ENCODE measurements at places on chromosomes 12 and 14.

DNA sequence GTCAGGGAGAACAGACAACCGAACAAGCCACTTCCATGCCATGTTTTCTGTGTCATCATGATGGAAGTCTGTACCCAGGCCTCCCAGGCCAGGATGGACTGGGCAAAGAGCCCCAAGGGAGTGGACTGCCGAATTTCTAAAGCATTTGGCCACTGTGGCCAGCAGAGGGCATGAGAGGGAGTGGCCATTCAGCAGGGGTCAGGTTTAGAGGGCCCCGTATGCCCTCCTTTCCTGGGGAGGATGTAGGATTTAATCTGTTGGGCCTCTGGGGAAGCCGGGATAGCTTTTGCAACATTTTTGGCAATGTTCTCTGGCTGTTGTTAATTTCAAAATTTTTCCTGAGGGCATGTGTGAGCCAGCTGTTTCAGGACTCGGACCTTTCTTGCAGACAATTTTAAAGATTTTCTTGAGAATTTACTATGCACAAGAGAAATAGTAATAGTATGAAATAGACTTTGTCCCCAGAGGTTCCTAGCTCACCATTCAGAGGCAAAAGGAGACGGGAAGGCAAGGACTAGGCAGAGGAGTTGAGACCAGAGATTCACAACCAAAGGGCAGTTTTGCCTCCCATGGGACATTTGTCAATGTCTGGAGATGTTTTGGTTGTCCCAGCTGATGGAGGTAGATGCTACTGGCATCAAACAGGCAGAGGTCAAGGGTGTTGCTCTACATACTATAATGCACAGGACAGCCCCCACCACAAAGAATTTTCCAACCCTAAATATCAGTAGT lies 18.0 kb downstream of the ACACB start:
- DNase-seq = no peak

GRCh38 chr12:39173726-39174125 lies 268.3 kb upstream of the CPNE8 start:
- DNase-seq = no peak

DNA sequence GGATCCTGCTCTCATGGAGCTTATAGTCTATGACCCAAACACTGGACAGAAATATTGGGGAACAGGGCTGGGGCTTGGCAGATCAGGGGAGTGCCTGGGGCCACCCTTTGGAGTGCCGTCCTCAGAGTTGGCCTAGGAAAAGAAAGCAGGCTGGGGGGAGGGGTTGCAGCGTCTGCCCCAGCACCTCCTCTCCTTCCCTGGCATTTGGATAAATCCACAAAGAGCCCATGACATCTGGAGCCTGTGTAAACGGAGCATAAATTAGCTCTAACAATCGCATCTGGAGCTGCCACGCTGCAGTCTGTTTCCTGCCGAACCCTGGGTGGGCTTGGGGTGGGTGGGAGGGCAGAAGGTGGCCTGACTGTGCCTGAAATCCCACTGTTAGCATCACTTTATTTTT lies 63.8 kb downstream of the MVK start:
- no peak for DNase-seq

DNA sequence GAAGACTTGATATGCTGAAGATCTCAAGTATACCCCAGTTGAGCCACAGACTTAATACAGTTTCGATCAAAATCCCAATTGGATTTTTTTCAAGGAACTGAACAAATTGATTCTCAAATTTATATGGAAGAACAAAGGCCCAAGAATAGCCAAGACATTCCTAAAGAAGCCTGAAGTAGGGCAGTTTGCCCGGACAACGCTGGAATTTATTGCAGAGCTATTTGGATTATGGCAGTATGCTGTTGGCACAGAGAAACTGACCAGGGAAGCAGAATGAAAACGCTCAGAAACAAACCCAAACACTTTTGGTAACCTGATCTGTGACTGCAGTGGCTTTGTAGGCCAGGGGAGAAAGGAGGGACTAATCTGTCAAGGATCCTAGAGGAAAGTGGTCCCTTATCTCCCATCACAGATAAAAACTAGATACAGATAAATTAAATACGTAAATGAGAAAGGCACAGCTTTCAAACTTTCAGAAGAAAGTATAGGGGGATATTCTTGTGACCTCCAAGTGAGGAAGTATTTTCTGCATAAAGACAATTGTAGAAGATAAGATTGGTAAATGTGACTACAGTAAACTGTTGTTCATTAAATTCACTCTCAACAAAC lies 35.9 kb upstream of the GSC start:
- DNase-seq = no peak

GRCh38 chr14:53062856-53063255 lies 90.3 kb downstream of the DDHD1 start:
- no peak for DNase-seq

DNA sequence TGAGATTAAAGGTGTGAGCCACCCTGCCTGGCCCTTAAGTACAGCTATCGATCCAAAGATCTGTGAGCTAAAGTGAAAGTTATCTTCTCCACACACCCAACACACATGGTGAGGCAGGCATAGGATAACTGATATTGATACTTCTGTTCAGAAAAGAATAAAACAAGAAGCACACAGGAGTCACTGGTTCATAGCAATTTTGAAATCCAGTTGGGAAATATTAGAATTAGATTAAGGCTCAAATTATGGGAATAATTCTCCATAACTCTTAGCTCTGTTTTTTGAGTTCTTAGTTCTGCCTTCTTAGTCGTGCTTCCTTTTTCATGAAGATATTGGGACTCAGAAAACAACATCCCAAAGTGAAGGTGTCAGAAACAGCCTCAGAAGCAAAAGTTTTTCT lies 186.0 kb upstream of the PLXNC1 start:
- DNase-seq = no peak

DNA sequence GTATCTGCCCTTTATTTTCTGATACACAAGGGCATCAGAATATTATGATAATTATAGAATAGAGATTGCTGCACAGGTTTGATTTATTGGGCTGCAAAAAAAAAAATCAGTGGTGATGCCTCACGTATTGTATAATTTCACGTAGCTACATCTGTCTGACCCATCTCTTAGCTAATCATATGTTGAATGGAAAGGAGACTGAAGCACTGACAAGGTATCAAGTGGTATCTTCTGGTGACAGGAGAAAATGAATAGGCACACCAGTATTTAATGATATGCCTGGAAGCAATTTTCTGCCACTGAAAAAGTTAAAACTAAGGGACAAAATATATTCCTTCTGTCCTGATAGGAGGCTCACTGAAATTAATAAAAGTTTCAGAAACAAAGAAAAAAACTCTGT lies 837.2 kb upstream of the FBXO33 start:
- no peak for DNase-seq

DNA sequence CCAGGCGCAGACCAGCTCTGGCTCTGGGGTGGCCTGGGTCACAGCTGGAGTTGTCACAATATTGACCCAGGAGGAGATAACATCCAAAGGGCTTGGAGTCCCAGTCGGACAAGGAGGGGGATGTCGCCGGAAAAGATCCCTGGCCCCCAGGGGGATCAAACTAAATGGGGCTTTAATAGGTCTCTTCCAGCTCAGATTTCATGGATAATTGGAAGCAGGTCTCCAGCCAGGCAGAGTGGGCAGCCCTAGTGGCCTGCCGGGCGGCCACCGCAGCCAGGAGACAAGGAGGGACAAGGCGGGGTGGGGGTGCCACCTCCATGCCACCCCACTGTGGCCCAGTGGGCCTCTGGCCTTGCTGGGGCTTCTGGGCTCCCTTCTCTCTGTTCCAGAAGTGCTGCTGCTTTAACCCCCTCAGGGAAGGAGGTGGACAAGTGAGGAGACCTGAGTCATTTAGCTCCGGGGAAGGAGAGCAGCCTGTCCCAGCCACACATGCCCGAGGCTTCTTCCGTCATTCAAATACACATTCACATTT lies 23.1 kb upstream of the PGF start:
- DNase-seq = no peak

DNA sequence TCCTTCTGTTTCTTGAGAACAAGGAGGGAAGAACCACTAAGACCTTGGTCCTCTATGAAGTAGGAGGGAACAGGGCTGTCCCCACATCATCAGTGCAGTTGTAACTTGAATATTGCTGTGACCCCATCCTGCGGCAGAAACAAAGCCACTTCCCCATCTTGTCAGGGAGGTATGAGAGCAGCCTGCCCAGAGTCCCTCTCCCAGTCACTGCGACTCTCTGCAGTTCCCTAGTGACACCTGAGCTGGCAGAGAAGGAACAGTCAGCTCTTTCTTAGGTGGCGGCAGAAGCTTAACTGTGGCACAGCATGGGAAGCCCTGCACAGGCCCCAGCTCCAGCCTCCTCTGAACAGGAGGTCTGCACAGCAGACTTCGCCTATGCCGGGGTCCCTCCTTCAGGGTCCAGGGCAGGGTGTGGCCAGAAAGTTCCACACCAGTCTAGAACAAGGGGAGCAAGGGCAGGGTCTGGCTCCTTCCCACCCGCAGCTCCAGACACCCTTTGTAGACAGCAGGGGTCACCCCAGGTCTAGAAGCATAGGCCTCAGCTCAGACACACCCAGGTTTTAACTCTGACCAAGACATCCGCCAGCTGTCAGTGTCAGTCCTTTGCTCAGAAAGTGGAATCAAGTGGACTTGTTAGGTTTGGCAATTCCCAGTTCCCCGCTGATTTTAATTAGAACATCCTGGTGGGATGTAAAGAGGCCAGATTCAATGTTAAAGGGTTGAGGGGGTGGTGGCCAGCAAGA lies 36.8 kb downstream of the DEGS2 start:
- no peak for DNase-seq

DNA sequence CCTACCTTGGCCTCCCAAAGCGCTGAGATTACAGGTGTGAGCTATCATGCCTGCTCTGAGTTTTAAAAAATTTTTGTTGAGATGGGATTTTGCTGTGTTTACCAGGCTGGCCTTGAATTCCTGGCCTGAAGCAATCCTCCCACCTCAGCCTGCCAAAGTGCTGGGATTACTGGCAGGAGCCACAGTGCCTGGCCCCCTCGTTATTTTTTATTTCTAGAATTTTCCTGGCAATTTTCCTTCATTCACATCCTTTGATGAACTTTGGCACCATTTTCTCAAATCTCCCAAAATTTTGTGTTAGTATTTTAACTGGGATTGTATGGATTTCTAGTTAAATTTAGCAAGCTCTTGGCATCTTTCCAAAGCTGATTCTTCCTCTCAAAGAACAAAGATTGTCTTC lies 24.6 kb upstream of the SCARB1 start:
- no peak for DNase-seq

GRCh38 chr14:55102141-55102621 lies 26.9 kb upstream of the LGALS3 start:
- no peak for DNase-seq

GRCh38 chr12:111046896-111047295 lies 126.5 kb upstream of the MYL2 start:
- no peak for DNase-seq

GRCh38 chr14:71460091-71460490 lies 472.1 kb upstream of the RGS6 start:
- no peak for DNase-seq

DNA sequence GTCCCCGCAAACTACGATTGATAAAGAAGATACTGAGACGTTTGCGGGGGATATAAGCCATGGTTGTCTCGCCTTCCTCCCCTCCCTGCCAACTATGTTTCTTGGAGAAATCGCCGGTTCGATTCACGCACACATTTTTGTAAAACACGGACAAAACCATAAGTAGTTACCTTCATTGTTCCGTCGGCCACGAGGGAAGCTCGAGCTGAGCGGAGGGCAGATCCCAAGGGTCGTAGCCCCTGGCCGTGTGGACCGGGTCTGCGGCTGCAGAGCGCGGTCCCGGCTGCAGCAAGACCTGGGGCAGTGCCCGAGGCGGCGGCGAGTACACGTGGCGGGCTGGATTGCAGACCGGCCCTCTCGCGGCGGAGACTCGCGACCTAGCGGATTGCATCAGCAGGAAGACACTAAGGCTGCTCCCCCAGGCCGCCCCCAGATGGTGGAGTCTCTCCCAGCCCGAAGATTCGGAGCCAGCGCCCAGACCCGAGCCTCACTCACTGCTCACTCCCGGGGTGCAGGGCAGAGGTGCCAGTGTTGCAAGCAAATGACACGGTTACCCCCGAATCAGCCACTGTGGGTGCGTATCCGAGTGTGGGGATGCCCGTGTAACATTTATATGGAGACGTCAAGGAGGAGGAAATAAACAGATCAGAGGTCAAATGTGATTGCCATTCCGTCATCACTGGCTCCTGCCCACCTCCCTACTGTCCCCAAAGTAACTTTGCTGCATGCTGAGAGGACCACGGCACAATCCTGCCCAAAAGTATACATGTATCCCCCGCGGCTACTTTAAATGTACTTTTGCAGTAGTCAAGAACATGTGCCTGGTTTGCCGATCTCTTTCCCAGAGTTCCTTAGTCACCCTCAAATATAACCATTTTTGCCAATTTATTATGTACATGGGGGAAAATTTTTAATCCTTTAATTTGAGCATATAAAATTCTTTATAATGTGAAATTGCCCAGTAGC lies at the start of gene BCAT1:
TSS of gene BCAT1 (minus strand) at position 345 of the 966 bp plus-strand sequence. CDS start at position 176, 169 bp downstream.
- no peak for DNase-seq

DNA sequence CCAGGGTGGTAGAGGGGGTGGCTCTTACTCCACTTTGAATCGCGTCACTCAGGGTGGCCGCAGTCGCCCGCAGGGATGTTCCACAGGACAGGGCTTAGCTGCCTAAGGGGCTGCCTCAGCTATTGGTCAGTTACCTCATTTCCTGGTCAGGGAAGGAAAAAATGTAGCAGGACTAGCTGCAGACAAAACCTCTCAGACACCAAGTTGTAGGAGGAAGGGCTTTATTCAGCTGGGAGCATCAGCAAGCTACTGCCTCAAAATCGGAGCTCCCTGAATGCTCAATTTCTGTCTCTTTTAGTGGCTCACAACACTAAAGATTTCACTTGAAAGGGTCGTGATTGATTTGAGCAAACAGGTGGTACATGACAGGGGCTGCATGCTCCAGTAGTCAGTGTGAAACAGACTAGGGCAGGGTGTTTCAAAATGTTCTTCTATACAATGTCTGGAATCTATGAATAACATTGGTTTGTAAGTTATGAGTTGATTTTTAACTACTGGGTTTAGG lies 6.4 kb upstream of the CLEC6A start:
- no peak for DNase-seq

DNA sequence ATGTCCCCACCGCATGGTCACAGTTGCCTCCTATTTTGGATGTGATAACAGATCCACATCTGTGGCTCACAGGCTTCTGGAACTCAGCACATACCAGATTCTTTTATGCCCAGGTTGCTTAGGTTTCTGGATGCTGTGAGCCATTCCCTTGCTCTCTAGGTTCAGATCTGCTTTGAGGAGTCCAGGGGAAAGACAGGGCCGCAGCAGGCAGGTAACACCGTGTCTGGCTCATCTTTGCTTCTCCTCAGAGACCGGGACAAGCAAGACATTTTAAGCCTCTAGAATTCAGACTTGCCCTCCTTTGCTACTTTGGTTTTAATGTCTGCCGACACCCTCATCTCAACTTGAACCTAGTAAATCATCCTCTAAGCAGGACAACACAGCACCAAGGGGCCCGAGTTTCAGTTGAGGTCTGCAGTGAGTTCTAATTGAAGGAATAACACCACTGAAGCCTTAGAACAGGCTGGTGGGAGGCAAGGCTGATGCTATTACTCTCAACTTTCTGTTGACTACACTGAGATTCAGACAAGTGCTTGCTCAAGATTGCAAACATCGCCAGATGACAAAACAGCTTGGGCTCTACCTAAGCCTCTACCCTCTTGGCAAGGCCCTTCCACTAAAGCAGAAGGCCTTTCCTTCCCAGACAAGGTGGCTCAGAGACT lies 55.3 kb downstream of the MDM2 start:
- DNase-seq = no peak
